Kidney (tissue), 22 donors: ENCODE measurements at places on chromosomes 4 and X.

DNA sequence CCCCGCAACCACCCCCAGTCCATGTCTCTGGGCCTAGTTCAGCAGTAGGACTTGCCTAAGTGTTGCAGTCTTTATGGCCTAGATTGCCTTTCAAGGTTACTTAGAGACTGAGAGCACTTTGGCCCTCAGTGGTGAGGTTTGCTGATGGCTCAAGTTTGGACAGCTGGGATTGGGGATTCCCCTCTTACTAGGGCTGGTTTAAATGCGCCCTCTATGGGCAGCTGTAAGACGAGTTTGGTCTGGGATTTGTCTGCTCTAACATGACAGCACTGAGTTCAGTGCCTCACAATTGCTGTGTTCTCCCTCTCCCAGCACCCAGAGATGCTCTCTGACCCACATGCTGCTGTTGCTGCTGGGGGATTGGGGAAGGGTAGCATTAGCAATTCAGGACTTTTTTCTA is 23.1 kb downstream of the DACH2 start:
- DNase-seq = no peak

DNA sequence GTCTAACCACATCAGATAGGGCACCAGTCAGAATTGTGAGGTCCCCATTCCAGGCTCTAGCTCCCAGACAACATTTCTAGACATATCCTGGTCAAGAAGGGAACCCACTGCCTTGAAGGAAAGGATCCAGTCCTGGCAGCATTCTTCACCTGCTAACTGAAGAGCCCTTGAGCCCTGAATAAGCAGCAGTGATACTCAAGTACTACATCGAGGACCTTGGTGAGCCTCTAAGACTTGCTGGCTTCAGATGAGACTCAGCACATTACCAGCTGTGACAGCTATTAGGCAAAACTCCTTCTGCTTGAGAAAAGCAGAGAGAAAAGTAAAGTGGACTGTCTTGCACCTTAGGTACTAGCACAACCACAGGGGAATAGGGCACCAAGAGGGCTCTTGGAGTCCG is 205.8 kb upstream of the F9 start:
- DNase-seq = no peak

DNA sequence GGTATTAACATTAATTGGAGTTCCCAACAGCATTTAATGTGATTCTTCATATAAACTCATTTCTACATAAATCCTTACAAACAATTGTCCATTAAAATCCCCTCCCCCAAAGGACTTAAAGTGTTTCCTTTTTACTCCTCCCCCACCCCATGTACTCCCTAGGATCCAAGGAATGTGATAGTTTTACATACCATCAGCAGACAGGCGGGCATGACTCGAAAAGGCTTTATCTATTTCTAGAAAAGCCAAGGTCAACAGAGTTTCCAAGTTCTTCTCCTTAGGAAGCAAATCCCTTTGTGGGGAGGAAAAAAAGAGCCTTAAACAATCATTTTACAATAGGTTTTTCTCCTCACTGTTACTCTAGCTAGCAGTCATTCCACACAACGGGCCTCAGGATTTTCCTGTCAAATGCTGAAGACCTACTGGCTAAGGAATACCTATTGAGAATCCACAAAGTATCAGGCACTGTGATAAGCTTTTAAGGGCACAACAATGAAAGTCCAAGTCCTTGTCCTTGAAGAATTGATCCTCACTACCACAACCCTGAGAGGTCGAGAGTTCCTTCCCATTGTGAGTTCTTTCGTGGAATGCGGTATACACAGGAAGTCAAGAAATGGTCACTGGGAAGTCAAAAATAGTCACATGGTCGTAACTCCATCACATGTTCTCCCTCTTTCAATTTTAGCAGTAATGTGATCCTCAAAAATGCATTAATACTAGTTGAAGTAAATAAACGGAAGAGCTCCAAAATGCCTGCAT is 7.2 kb downstream of the PPM1K start:
- no peak for DNase-seq

DNA sequence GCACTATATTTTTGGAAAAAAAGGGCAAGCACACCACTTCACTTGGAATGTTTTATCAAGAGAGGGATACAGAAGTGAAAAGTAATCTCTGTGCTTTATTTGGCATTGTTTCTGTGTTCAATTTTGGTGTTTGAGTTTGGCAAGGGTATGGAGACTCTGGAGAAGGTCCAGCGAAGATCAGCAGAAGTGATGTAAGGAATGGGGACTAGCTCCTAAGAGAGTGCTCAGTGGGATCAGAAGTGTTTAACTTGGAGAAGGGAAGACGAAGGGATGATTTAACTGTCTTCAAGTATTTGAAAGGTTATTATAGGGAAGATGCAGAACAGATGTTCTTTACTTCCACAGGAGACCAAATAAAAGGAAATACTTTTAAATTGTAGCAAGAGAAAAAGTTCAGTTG is 74.3 kb downstream of the CFAP299 start:
- no peak for DNase-seq

DNA sequence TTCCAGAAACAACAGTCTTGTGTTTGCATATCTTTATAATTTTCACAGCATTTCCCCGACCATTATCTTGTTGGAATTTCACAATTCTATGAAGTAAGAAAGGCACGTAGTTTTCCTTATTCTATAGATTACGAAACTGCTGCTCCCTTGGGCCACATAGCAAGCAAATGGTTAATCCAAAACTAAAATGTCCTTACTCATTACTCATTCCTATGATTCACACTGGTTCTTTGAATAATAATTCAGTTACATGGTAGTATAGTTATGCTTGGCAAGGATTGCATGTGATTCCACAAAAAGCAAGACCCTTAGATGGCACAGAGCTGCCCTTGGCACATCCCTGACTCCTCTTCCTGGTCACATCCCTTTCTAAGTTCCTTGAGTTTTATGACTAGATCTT is 51.2 kb downstream of the OR13H1 start:
- no peak for DNase-seq

DNA sequence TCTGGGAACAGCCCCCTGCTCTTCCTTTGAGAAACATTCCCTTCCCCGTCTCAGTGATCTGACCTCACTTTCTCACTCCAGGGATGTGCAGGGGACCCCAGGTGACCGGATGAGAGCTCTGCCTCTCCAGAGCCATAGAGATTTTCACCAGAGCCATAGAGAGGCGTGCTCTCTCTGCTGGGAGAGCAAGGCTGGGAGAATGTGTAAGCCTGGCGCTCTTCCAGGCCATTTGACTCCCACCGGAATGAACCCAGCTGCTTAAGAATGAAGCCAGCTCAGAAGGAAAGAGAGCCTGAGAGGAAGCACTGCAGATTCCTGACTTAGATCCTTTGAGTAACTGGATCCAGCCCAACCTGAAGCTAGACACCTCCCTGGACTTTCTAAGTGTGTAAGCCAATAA is 106.4 kb downstream of the DHX15 start:
- DNase-seq = peak; percentile 62

- no peak for DNase-seq
Measured at GRCh38 chrX:42818151-42818921, 40.4 kb upstream of the PPP1R2C start.

GRCh38 chr4:113050371-113050755 is 910 bp downstream of the ANK2 start:
- no peak for DNase-seq

- DNase-seq = no peak
Measured at GRCh38 chr4:106690487-106690886, 321.9 kb upstream of the GIMD1 start.

DNA sequence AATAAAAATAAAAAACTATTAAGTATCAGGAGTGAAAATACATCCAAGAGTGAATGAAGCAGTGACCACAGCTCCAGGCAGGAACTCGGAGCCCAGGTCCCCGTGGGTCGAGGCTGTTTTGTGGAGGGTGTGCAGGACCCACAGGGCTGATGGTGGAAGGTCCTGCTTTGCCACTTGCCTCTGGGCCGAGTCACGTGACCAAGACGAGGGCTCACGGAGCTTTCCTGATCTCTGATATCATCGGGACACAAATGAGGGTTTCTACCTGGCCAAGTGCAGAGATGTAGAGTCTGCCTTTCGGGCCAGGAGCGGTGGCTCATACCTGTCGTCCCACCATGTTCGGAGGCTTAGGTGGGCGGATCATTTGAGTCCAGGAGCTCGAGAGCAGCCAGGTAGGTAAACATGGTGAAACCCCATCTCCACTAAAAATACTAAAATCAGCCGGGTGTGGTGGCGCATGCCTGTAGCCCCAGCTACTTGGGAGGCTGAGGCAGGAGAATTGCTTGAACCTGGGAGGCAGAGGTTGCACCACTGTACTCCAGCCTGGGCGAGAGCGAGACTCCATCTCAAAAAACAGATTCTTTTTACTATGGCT is 7.2 kb downstream of the SLC25A6 start:
- no peak for DNase-seq

DNA sequence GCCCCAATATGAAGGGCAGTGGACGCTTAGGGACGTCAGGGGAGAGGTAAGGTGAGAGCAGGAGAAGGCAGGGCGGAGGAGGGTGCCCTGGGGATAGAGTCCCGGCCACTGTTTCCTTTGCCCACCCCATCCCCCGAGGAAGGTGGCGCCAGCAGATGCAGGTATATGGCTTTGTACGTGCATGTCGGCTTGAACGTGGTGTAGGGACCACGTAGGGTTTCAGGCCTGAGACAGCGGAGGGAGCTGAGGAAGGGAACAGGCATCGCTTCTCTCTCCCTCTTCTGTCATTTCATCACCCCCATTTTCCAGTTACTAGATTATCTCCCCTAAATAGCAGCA is 97.9 kb downstream of the PHKA2 start:
- DNase-seq = no peak

- no peak for DNase-seq
Measured at GRCh38 chr4:54445866-54446265, 211.9 kb upstream of the KIT start.

DNA sequence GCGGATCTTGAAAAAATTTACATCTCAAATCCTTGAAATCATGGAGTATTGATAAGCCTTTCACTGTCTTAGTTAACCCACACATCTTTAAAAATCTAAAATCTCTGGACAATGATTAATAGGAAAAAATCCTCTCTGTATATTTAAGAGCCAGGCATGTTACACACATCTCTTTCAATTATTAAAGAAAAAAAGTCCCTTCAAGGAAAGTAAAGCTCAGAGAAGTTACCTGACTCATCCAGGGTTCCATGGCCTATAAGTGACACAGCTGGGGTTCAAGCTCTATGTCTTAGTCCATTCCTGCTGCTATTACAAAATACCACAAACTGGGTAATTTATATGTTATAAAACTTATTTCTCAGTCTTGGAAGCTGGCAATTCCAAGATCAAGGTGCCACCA is 14.2 kb upstream of the FGF16 start:
- DNase-seq = no peak

- DNase-seq = peak; percentile 48
Measured at GRCh38 chrX:133922390-133922771, 63.0 kb downstream of the GPC3 start.

DNA sequence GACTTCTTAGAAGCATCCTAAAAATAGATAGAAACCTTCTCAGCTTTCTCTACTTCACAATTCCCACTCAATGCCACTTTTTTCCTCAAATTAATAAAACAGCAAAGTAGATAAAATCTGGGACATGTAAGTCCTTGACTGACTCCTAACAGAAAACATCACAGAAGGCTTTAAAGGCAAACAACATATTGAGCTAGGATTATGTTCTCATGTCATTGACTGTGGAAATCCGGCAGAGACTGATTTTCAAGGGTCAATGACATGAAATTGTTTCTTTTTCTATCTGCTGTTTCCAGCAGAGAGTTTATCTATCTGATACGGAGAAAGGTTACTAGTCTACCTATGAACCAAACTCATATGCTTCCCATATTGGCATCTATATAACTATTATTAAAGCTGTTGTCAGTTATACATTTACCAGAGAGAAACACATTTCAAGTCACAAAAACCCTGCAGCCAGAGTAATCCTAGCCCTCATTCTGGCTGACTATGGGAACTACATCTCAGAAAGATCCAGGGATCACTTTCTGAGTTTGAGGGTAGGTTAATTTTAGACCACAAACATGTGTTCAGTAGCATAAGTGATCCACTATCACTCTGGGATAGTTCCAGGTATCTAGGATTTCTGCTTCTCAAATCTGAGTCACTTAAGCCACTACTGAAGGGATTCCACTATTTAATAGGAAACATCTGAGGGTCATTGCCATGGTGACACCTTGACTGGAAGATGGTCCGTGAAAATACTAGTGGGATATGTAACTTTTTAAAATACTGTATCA is 147.6 kb downstream of the PPP3CA start:
- DNase-seq = no peak

DNA sequence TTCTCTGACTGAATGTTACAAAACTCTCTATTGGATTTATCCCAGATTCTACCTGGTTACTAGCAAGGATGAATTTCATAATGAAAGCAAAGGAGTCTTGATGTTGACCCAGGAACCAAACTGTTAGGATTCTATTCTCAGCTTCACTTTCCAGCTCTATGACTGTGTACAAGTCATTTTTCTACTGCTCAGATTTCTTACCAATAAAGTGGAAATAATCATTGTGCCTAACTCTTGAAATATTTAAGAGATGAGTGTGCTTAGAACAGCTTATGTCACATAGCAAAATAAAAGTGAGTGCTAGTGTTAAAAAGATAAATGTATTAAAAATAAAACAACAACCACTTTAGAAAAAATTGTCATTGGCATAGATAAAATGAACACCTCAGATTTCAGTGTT is 45.6 kb downstream of the EPHA5 start:
- no peak for DNase-seq

DNA sequence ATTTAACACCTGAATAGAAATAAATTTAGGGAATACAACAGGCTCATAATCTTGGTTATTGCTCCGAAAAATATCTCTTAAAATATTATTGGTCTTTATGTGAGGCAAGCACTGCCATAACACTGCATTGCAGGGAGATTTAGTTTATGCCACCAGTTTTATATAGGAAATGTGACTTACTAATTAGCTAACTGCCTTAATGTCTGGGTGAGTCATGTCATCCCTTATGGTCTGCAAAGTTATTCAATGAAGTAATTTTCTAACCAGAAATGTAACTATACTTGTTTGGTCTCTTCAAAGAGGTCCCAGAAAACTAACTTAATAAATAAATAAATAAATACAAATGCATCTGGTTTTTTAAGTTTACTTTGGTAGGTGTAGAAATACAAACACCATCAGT is 597.2 kb downstream of the GALNTL6 start:
- DNase-seq = no peak

DNA sequence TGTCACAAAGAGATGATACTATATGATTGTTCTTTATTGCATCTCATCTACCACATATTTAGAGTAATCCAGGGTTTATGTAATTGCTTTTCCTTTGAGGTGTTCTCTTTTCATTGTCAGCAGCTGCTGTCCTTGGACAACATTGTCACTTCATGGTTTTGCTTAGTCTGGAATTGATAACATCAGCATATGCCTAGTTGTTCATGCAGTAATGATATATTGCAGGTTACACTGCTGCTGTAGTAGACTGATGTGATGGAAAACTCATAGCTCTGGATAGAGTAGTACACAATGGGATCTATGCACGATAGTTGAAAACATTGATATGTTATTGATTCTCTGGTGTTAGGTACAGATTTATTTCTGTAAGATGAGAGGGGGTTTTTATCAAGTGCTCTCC is 13.7 kb downstream of the NEIL3 start:
- no peak for DNase-seq
